Renal cortical epithelial cell (primary cell): ENCODE measurements at places on chromosomes 2 and 18.
A peak's percentile ranks its signal among the peaks of the same experiment; 100 is the strongest.

GRCh38 chr2:207014424-207014823, 75.1 kb downstream of the CPO start:
- no peak for DNase-seq

- peak; percentile 54 for DNase-seq
These were observed 584 bp downstream of the BOLA3 start for GRCh38 chr2:74146929-74147726.

GRCh38 chr2:172242961-172243360, 140.3 kb upstream of the DLX2 start:
- peak; percentile 42 for DNase-seq

GRCh38 chr2:190838492-190838910, 42.1 kb upstream of the GLS start:
- peak; percentile 85 for DNase-seq

DNA sequence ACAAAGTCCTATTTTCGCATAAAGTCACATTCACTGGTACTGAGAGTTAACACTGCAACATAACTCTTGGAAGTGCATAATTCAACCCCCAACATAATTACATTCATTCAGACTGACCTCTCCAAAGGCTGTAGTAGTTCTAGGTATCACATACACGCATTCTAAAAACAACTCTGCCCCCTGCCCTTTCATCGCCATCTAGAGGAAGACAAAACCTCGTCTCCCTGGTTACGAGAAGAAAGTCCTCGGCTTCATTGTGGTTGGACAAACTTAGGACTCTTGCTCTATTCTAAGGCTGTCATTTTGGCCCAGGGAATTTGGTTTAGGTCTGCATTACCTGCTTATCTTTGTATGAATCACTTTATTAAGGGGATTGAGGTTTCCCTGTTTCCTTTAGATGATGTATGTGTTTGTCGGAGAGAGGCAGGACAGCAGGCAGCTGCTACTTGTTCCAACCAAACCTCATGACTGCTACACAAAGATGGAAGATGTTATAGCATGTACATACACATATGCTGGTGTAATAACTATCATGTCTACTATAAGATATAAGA, 215.4 kb upstream of the NRXN1 start:
- DNase-seq, result no peak

- DNase-seq, result no peak
These were observed 127.7 kb downstream of the SOCS6 start for GRCh38 chr18:70416496-70416895.

DNA sequence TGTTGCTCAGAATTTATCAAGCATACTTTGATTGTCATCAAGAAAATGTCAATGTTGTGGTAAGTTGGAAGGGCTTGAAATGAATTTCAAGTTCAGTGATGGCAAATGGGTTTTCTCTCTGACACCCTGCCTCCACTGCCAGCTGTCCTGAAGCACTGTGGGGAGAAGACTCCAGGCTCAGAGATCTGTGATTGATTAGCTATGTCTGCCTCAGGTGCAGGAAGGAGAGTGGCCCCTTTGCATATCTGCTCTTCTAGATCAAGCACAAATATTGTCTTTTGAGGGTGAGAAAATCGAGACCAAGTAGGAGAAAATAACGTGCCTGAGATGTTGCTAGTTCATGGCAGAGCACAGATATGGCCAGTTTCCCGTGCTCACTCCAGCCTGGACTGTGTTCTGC, 178.8 kb upstream of the GLI2 start:
- no peak for DNase-seq

DNA sequence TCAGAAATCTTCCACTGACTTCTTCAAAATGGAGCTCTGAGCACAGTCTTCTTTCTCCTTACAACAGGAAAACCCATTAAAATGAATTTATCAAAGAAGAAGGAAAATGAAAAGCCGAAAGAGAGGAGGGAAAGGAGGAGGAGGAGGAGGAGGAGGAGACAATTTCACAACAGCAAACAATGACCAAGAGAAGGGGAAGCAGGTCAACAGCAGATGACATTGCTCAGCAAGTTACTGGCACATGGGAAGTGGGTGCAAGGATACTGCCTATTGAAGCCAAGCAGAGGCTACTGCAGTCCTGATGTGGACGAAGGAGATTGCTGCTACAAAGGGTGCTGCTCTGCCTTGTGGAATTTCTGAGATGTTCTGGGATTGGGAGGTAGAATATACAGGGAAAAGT, 268.2 kb upstream of the FBXO11 start:
- no peak for DNase-seq
